ENCODE measurements at places on chromosomes 7 and 10.

DNA sequence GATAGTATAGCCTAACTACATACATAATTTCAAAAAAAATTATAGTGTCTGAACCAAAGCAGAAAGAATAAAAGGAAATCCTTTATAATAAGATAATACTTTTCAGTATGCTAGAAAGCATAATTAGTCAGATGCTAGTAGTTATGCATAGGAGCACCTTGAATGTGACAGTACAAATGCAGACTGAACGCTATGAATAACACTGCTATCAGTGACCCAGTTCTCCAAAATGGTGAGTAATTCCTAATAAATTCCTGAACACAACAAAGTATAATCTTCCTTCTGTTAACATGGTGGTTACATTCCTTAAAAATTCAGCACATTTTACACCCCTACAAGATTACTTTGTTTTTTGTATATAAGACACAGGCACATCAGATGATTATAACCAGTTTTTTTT is 1.2 kb upstream of the CHPF2 start:
- no peak for DNase-seq

- DNase-seq: no peak
Measured at GRCh38 chr7:8638076-8638475, 204.7 kb downstream of the NXPH1 start.

- no peak for DNase-seq
Measured at GRCh38 chr10:1257274-1257673, 201.1 kb downstream of the WDR37 start.

DNA sequence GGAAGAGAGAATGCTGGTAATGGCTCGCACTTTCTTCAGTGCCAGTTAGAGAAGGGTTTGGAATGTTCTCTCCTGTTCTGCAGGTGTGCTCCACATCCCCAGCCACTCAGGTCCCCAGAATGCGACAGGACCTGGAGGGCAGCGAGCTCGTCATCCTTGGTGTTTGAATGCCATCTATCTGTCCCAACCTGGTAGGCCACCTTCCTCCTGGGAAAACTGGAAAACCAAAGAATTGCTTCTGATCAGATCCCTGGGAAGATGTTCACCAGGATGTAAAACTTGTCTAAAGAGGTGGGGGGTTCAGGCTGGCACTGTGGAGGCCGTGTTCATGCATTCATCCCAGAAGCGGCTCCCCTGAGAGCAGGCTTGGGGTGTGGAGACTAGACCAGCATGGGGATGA is 379.5 kb downstream of the GLRX3 start:
- DNase-seq: no peak

GRCh38 chr7:15747301-15747700 is 60.8 kb upstream of the MEOX2 start:
- DNase-seq: no peak

DNA sequence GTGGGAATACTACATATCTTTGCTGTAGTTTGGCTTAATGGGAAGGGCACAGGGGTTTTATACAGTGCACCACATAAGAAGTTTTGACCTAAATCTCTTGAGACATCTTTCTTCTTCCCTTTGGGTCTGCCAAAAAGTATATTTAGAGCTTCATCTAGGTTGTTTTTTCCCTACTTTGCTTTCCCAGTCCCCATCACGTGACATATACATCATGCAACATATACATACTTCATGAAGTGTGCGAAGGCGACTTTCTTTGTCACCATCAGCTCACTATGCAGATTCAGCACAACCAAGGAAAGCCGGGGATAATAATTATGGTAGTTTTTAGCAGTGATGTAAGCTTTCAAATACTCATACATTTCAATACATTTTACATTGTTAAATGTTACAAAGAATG is 177.1 kb upstream of the PPP1R3A start:
- no peak for DNase-seq

GRCh38 chr7:151204383-151205032 is 5.8 kb downstream of the H2BK1 start:
- DNase-seq: no peak

DNA sequence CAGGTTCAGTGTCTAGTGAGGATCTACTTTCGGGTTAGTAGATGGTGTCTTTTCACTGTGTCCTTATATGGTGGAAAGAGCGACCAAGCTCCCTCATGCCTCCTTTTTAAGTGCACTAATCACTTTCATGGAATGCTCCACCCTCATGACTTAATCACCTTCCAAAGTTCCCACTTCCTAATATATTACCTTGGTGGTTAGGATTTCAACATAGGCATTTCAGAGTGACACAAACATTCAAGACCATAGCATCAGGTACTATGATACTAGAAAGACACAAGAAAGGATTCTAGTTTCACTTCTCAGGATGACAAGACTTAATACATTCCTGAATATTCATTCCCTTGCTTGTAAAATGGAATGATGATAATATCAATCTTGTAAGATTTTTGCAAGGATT is 119.1 kb upstream of the FAM3C start:
- DNase-seq: no peak

DNA sequence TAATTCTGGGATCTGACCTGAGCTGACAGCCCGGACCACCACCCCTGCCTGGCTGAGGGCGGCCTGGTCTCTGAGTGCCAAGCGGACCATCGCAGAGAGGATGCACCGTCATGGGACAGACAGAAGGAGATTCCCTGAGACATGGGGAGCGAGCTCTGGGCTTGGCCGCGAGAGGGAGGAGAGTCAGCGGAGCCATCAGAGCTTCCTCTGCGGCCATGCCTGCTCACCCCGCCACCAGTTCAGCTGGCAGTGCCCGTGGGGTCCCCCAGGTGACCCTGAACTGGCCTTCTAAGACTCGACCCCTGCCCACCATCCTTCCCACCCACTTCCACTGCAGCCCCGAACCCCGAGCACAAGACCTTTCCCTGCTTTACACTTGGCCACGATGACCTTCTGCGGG is 152.8 kb downstream of the TCERG1L start:
- DNase-seq: no peak

DNA sequence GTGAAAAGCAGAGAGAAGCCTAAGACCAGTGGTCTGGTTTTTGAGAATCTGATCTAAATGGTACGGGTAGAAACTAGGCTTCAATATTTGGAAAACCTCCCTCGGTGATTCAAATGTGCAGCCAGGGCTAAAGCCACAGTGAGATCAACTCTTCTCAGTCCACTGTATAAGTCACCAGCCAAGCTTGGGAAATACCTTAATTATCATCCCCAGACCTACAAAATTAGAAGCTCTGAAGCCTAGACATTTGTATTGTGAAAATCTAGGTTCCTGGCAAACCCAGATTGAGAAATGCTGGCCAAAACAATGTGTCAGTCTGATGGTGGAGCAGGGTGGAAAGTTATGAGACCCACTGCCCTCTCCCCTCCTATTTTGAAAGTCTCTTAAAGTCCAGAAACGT is 131.7 kb downstream of the DGKI start:
- DNase-seq: no peak

GRCh38 chr10:101273741-101274140 is 44.5 kb upstream of the LBX1 start:
- no peak for DNase-seq

GRCh38 chr7:73451780-73452398 is 18.3 kb downstream of the FZD9 start:
- DNase-seq: no peak

GRCh38 chr7:132580277-132580676 is 4.0 kb upstream of the PLXNA4 start:
- DNase-seq: no peak

DNA sequence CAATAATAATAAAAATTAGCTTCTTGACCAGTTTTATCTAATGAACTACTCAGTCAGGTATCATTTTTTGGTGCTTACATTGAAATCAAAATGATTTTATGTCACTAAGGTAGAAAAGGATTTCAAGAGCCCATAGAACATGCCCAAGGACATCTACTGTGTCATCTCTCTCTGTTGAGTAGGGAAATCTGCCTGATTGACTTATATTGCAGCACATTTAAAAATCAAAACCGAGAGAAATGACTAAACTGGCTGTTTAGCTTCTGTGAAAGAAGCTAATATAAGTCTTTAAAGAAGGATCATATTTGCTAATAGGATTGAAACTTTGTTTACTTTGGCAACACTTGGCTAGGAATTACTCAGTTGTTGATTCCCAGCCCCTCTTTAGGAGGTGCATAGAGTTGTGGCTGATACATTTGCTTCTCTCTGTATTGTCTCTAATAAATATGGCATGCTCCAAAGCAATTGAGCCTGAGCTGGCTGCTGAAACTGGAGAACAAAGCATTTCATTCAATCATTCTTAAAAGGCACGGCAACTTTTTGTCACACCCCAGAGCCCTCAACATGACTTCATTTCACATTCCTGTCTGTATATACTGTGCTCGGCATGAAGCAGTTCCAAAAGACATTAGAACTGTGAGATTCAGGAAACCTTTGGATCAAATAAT is 1096.9 kb upstream of the POT1 start:
- DNase-seq: no peak

- no peak for DNase-seq
Measured at GRCh38 chr7:46756996-46757395, 824.9 kb downstream of the TNS3 start.

DNA sequence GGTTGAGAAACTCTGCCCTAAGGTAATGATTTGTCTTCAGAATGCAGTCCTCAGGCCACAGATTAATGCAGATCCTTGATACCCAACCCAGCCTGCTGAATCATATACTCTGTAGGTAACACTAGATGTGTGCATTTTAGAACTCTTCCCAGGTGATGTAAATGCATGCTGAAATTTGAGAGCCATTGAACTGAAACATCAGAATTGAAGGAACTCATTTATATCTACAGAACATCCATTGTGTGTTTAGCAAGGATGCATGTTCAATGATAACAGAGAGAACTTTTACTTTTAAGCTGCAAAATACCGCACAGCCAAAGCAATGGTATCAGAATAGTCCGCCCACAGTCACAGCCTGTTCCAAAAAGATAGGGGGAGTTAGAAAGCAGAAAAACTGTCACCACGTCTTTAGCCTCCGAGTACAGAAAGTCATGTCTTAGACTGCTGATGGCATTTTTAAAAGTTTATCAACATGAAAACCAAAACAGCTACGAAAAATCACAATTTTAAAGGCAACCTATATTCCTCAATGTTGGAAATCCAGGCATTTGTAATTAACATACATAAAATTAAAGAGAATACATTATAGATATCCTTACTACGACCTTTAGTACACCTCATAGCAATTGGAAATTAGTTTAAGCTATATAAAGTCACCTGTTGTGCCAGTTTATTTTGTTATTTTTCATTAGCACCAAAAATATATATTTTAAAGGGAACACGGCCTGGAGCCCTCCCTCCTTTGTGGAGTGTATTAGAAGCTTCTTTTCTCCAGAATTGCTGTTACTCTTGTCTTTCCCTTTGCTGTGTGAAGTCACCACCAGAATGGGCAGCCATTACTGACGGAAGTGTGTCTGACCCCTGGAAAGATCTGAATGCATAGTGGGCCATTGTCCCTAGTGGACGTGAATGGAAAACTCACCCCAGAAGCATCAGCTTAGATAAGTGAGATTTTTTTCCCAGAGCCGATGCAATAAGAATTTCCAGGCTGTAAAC is 65.8 kb upstream of the PRKAR2B start:
- DNase-seq: no peak

DNA sequence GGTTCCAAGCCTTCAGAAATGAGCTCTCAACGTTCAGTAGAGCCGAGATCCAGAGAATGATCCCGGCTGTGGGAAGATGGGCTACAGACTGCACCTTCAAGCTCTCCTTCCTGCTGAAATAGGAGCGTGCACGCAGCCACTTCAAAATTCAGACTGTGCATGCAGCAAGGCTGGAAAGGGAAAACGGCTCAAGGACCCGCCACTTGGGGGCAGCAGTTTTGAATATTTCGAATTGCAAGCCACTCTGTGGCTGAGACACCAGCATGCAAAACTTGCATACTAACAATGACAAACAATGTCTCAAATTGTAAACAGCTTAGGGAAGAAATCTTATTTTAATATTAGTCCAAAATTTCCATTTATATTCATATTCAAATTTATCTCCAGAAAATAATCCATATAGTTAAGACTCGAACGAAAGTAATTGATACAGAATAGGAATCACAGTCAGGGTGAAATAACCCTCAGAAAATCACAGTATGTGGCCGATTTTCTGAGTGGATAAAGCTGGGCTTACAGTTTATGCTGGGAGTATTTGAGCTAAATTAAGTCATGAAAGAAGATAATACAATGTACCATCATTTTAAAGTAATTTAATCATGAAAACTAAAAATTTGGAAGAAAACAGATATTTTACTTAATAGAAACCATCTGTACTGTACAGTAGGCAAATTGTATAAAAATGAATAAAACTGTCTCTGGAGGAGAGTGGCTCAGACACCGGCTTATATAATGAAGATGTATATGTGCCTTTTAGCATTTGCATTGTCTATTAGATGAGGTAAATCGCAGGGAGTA is 137.9 kb upstream of the MKI67 start:
- DNase-seq: no peak
